Heart right ventricle (tissue), 16 donors: ENCODE measurements at places on chromosomes 13 and 19. TPM values are rescaled to one million over a fixed set of nuclear protein-coding genes. Genes with fewer than 3 reads are reported as not detected.

DNA sequence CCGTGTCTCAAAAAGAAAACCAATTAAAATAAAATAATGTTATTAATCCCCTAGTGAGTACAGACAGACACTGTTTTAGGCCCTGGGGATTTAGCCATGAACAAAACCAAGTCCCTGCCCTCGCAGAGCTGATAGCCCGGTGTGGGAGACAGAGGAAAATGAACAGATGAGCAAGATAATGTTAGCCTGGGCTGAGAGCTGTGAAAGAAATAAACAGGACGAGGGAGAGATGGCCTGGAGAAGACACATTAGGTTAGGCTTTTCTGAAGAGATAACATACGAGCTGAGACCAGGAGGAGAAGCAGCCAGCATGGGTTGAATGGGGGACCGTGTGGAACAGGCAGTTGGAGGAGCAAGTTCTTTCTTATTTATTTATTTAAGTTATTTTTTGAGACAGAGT is 9.0 kb downstream of the RELB start:
- no peak for DNase-seq

GRCh38 chr19:55537741-55538111 is 793 bp upstream of the SBK2 start:
- no peak for DNase-seq

DNA sequence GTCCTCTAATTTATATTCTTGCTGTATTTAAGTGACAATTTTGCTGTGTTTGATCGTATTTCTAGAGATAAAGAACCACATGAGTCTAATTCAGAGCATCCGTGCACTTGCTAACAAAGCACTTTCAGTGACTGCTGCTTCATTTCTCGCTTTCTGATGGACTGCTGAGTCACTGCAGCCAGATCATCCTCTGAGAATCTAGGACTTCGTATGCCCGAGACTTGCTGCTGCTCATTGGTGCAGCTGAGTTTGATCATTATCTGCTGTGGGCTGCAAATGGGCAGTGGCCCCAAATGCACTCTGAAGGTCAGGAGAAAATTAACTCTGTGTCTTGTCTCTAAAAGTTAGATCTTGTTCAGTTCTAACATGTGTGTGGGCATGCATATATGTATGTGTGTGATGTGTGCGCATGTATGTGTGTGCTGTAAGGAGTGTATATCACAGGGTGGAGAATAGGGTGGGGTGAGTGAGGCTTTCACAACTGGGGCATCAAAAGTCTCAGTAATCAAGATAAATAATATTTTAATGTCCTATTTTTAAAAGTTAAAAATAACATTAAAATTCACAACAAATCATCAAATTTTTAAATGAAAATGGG is 342.6 kb downstream of the MTUS2 start:
- no peak for DNase-seq

GRCh38 chr19:40155749-40156265 is 35.4 kb upstream of the MAP3K10 start:
- DNase-seq, result no peak

- no peak for DNase-seq
Observed at GRCh38 chr13:100497389-100497788, 91.2 kb downstream of the GGACT start.

DNA sequence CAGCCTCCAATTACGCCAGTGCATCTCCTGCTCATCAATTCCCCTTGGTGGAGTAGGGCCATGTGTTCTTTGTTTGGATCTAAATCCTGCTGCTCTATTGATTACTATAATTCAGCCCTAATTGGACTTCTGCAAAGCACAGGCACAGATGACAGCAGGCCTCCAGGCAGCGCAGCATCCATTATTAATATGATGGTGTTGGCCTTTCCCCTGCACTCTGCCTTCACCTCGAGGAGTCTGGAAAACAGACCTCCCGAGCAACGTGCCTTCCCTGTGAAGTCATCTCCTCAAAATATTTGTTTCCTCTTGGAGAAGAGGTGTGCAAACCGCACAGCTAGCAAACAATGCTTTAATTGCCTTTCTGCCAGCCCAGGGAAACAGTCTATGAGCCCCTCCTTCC is 92.5 kb downstream of the UQCRFS1 start:
- no peak for DNase-seq

- DNase-seq, result no peak
Observed at GRCh38 chr19:51458051-51458645, at the start of gene SIGLEC8. Gene SIGLEC8 (minus strand): TSS chr19:51458454. CDS start chr19:51458387, 67 bp downstream.

DNA sequence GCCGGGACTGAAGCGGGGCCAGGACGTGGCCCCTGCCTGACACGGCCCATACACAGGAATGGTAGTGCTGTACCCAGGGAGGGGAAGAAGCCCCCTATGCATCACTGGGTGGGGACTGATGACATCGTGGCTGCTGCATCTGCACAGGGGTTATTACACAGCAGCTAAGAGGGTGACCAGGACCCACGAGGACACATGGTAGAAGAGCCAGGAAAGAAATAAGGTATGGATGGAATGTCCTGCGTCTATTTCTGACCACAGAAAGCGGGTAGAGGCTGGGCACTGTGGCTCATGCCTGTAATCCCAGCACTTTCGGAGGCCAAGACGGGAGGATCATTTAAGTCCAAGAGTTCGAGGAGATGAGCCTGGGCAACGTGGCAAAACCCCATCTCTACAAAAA is 24.1 kb downstream of the DCAF15 start:
- DNase-seq, result no peak

GRCh38 chr19:39403331-39404312 is 3.0 kb upstream of the ZFP36 start:
- peak; percentile 99 for DNase-seq

CILP2 gene
- not detected for total RNA-seq

PSPC1 gene
- 29.8 TPM for total RNA-seq

GRCh38 chr13:106919638-106920037 is 351.7 kb upstream of the ARGLU1 start:
- peak; percentile 64 for DNase-seq

CATSPERD gene
- not detected for total RNA-seq

CNFN gene
- total RNA-seq, result 0.81 TPM

- DNase-seq, result no peak
Observed at GRCh38 chr13:73075546-73075945, 16.7 kb downstream of the KLF5 start.

CYP2S1 gene
- total RNA-seq, result not detected

GRCh38 chr13:50598338-50598737 is 245.2 kb downstream of the DLEU7 start:
- DNase-seq, result no peak

DNA sequence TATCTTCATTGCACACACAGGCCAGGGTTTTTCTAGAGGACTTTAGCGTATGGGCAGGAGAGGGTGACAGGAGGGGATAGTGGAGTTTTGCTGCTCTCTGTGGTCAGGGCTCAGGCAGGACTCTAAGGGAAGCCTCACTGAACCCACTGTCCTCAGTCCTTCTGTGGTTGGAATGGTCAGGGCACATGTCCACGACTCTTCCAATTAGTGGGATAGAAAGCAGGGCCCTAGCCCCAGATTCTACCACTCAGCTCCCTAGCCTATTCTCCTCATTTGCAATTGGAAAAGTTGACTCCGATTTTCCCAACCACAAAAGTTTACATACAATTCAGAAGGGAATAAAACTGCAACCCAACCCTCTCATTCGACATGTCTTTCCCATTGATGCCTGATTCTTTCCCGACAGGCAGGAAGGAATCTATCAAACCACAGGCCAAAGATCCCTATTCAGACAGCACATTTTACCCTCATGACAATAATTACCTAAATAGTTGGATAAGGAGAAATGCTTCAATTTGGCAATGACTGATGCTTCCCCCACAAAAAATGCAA is 38.2 kb downstream of the TGDS start:
- DNase-seq, result no peak

GRCh38 chr13:33543631-33544265 is 258.2 kb upstream of the STARD13 start:
- no peak for DNase-seq

- DNase-seq, result no peak
Observed at GRCh38 chr13:40503966-40504591, 162.4 kb downstream of the FOXO1 start.

- no peak for DNase-seq
Observed at GRCh38 chr13:80038371-80038770, 302.6 kb downstream of the SPRY2 start.

DIAPH3 gene
- 0.51 TPM for total RNA-seq

- no peak for DNase-seq
Observed at GRCh38 chr13:52961256-52961910, 67.2 kb upstream of the OLFM4 start.

- peak; percentile 59 for DNase-seq
Observed at GRCh38 chr19:49502866-49503581, 6.8 kb downstream of the RPS11 start.

GRCh38 chr19:38391911-38392464 is 3.5 kb downstream of the SPRED3 start:
- no peak for DNase-seq

CPT1C gene
- 1.6 TPM for total RNA-seq

- DNase-seq, result peak; percentile 79
Observed at GRCh38 chr19:14544977-14545715, 15.8 kb downstream of the TECR start.

- no peak for DNase-seq
Observed at GRCh38 chr19:41988947-41989346, 5.1 kb downstream of the ATP1A3 start.

IGFL1 gene
- not detected for total RNA-seq

FAM216B gene
- 0.90 TPM for total RNA-seq

DNA sequence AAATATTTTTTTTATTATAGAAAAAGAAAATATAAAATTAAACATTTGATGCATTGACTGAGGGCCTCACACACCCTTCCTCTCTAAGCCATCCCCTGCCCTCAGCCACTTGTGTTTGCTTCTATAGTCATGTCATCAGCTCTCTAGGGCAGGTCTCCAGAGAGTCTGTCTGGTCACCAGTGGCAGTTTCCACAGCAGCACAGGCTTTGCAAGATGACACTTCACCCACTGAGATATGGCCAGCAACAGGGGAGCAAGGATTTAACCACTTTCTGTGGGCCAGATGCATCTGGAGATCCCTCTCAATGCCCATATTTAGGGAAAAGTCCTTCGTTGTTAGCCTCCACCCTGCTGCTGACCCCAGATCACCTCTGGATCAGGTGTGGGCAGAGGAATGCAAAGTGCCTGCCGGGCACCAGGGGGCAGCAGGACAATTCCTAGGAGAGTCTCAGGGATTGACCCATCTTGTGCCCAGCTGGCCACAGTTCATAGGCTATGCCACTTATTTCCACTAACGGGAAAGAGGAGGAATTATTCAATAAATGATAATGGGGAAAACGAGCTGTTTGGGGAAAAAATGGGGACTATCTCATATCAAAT is 4.8 kb downstream of the ABCC4 start:
- DNase-seq, result peak; percentile 38

GRCh38 chr19:41691268-41691970 is 3.3 kb upstream of the CEACAM7 start:
- no peak for DNase-seq

DNA sequence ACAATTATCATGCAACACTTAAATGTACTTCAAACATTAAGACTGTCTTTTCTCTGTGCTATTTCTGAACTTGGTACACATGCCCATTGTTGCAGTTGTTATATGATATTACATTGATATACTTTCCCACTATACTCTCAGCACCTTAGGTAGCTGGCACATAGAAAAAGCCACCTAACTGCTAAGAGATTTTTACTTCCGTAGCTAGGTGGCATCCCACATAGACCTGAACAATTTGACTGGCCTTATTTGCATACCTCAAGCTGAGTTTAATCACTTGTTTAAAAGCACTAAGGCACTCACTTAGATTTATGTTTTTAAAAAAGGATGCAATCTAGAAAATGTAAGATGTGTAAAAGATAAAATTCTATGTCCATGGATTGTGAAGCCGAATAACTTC is 194.2 kb downstream of the POU4F1 start:
- DNase-seq, result no peak

RAB3A gene
- 27.1 TPM for total RNA-seq

DNA sequence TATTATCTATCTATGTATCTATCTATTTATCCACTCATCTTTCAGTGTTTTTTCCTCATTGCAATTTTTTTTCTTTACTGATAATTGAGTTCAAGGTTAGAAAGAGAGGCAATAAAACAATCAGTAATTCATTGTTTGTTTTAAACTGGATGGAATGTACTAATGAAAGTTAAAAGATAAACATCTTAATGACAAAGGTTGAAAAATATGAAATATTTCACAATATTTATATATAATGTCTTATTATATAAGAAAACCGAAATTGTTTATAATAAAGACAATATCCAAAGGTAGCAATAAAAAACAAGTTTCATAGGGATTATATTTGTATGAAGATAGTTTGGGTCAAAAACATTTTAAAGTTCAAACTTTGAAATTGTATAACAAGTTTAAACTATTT is 1015.5 kb upstream of the MIR17HG start:
- DNase-seq, result no peak

LYPD3 gene
- total RNA-seq, result 0.14 TPM

- no peak for DNase-seq
Observed at GRCh38 chr19:46925548-46925950, 64.8 kb downstream of the ARHGAP35 start.

SOHLH2 gene
- total RNA-seq, result 0.46 TPM

DNA sequence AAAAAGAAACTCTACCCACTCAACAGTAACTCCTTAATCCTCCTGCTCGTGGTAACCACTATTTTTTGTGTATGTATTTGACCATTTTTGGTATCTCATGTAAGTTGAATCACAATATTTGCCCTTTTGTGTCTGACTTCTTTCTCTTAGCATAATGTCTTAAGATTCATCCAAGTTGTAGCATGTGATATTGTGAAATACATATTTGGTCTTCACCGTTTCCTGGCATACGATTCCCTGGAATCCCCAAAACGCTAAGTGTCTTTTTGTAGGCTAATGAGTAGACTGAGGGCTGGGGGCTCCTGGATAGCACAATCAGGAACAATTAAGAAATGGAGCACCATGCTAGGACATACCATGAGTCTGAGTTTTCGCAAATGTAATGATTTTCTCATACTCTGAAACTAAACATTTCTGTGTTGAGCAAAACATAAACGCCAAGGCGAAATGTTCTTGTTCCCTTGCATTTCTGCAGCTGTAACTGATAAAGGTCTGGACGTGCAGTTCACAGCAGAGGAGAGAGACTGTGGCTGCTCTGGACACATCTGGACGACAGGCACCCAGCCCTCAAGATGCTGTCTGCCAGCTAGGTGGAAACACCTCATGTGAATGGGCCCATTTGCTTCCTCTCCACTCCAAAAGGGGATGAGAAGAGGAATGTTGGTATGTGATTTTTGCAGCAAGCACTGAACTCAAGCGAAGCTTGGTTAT is 38.4 kb downstream of the BRD4 start:
- no peak for DNase-seq

ZSCAN4 gene
- total RNA-seq, result 0.19 TPM

DNA sequence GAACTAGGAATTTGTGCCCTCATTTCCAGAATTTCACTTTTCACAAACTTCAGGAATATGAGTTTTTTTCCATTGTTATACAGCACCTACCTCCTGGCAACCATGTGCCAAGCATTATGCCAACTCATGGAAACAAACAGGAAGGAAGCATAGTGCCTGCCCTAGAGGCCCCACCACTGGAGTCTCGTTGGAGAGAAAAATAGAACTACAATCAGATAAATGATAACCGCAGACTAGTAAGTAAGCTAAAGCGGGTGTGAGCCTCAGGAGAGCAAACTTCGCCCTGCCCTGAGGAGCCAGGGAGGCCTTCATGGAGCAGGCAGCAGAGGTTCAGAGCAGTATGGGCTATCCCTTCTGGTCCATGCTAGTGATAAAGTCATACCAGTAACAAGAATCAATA is 75.9 kb downstream of the FRY start:
- DNase-seq, result no peak
